ENCODE measurements at places on chromosomes 3 and 15. TPM values are rescaled to one million over a fixed set of nuclear protein-coding genes. Genes with fewer than 3 reads are reported as not detected.

Gene ADAMTS7
- total RNA-seq = 18.8 TPM

Gene WNT5A
- total RNA-seq = 80.7 TPM

Gene RTP2
- total RNA-seq = not detected

Gene SLC6A11
- 0.03 TPM for total RNA-seq

Gene C15orf62
- not detected for total RNA-seq

Gene CEP19
- total RNA-seq = 2.6 TPM

Gene SLC28A1
- not detected for total RNA-seq

Gene SNX22
- 0.10 TPM for total RNA-seq

Gene ACOX2
- total RNA-seq = 22.9 TPM

Gene CTXND1
- not detected for total RNA-seq

Gene RSL24D1
- 47.9 TPM for total RNA-seq

Gene DGKG
- 1.2 TPM for total RNA-seq

Gene TRPM1
- total RNA-seq = not detected

Gene C3orf22
- not detected for total RNA-seq

Gene RGMA
- 1.3 TPM for total RNA-seq

Gene SLC22A14
- total RNA-seq = 0.66 TPM

Gene GPR171
- not detected for total RNA-seq

Gene GPR149
- not detected for total RNA-seq

Gene CLDN18
- total RNA-seq = not detected

Gene LDHAL6B
- total RNA-seq = not detected

Gene EPHB3
- total RNA-seq = 6.9 TPM

Gene INKA1
- total RNA-seq = 5.7 TPM

Gene CFAP161
- total RNA-seq = not detected

Gene CSK
- total RNA-seq = 55.2 TPM

Gene SRGAP3
- 7.6 TPM for total RNA-seq

Gene GOLGA8O
- total RNA-seq = 0.96 TPM

Gene NOX5
- 0.39 TPM for total RNA-seq

Gene RPL39L
- 13.8 TPM for total RNA-seq

Gene ILDR1
- total RNA-seq = not detected

Gene CORO2B
- 32.9 TPM for total RNA-seq
